GM23338 (cell line): ENCODE measurements at places on chromosomes 2 and 18. TPM values are rescaled to one million over a fixed set of nuclear protein-coding genes. Genes with fewer than 3 reads are reported as not detected.

DNA sequence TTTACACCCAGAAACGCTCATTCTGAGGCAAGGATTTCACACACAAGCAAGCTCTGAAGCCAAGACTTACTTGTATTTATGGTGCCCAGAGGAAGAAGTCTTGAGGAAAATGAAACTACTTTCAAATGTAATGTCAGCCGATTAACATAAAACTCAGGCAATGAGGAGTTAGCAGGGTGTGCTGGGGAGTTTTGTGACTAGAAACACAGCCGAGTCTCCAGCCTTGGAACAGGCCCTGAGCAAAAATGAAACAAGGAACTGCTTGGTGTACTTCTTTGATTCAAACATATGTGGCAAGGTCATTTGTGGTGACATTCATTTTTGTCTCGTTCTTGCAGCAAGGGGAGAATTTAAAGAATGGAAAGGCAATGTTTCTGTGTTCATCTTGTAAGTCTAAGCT, 4.5 kb downstream of the DYTN start:
- no peaks in the 10 kb centered on the region for H3K27me3 ChIP-seq
- peaks cover 11% of the 10 kb centered on the region for H3K4me1 ChIP-seq
- H3K36me3 ChIP-seq = no peaks in the 10 kb centered on the region
- no peak overlapping the region for H3K4me3 ChIP-seq
- no peak for DNase-seq
- no peak overlapping the region for H3K27ac ChIP-seq

DNA sequence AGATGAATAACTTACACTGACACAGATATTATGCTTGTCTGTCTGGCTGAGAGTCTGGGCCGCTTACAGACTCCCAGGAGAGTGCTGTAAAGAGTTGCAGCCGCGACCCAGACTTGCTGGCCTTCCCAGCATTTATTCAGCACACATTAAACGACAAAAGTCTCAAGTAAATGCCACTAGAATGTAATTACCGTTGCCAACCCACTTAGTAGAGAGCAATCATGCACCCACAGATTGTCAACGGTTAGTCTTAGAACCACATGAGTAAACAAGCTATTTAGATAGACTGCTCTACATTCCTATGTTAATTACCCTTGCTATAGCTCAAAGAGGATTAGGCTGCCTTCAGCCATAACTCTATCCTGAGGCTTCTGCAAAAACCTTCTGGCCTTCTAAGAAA, 47.8 kb upstream of the C2orf74 start:
- peak; percentile 28 for DNase-seq
- 0 out of 2 replicates have a peak, but pooled peaks cover 4% of the 10 kb centered on the region for H3K36me3 ChIP-seq
- no peak overlapping the region for H3K4me3 ChIP-seq
- no peak overlapping the region for H3K27ac ChIP-seq
- no peaks in the 10 kb centered on the region for H3K4me1 ChIP-seq
- H3K27me3 ChIP-seq = no peaks in the 10 kb centered on the region

- no peak overlapping the region for H3K27ac ChIP-seq
- H3K4me3 ChIP-seq = no peak overlapping the region
- no peaks in the 10 kb centered on the region for H3K4me1 ChIP-seq
- no peaks in the 10 kb centered on the region for H3K36me3 ChIP-seq
- H3K27me3 ChIP-seq = no peaks in the 10 kb centered on the region
- no peak for DNase-seq
These were observed 235.0 kb downstream of the SETBP1 start for GRCh38 chr18:44915661-44916060.

DNA sequence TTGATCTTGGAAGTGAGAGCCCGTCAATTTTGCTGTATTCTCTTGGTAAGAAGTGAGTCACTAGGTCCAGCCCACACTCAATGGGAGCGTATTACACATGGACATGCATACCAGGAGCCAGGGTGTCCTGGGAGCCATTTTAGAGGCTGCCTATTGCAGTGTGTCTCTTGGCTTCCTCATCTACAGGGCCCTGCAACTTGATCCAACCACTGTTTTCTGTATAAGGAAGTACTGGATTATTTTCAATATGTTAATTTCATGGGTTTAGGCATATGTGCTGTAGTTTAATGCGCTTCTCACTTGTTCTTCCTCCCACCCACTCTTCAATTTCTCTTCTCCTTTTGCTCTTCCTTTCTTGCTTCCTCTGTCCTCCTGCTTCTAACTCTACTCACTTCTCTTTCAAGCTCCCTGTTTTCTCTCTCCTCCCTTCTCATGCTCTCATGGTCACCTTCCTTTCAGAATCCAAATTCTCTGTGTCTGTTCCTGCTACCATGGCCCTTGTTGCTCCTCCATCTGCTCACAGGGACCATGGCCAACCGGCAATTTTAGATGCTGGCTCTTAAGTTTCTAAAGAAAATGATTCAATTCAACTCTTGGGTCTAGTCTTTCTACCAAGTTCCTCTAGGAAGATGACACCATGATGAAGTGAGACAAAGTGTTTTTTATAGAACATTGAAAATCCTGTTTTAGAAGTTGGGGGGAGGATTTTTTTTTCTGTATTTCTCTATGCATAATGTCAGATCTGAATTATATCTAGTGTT, 152.0 kb upstream of the ZEB2 start:
- no peaks in the 10 kb centered on the region for H3K27me3 ChIP-seq

DNA sequence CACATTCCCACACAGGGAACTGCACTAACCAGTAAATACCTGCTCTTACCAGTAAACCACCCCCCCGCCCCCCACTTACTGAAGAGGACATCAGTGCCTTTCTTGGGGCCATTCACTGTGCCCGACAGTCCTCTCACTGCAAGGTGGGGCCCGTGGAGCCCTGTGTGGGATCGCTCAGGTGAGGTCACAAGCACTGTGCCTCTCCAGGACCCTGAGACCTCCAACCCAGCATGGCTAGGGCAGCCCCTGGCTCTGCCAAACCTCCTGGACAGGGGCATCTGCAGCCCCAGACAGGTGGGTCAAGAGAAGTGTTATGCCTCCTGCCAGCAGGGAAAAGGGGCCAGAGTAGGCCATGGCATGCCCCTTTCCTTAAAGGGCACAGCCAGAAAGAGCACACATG, 6.7 kb upstream of the NEURL3 start:
- peaks cover 3% of the 10 kb centered on the region; the same call in 1 of the 2 replicates for H3K4me1 ChIP-seq
- DNase-seq = no peak
- peaks cover 10% of the 10 kb centered on the region for H3K27me3 ChIP-seq

DNA sequence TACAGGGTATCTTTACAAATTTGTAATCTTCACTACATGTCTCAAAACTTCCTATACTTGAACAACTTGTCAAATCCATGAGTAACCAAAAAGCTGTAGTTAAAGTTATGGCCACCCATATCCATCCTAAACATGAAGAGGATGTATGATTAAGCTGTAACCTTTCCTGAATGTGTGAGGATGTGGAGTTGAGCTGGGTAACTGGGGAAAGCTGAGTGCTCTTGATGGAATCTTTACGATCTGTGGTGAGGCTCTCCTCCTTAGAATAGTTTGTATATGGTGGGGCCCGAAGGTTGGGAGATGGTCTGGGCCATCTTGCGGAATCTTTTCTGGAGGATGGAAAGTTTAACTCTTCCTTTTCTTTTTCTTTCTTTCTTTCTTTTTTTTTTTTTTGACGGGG, 29.4 kb downstream of the DPP4 start:
- DNase-seq = no peak
- no peaks in the 10 kb centered on the region for H3K27me3 ChIP-seq
- no peaks in the 10 kb centered on the region for H3K36me3 ChIP-seq
- H3K4me1 ChIP-seq = no peaks in the 10 kb centered on the region; the same call in 1 of the 2 replicates

DNA sequence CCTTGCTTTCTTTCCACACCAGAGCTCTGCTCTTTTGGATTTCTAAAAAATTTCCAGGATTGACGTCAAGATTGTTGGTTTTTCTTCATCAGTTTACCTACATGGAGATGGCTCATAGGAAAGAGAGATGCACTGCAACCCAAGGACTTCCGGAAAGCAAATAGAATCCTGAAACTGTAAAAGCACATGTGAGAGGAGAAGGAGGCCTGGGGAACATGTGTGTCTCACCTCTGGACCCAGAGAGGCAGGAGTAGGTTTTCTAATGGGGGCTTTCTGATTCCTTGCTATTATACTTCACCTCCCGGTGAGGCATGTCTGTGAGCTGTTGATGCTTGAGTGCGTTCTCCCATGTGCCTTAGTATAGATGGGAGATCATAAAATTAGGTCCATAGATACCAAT, 362.8 kb downstream of the DCDC2C start:
- H3K27me3 ChIP-seq = no peaks in the 10 kb centered on the region
- no peaks in the 10 kb centered on the region for H3K36me3 ChIP-seq
- DNase-seq = no peak
- no peaks in the 10 kb centered on the region for H3K4me1 ChIP-seq

MC4R gene
- not detected in 2 replicates for total RNA-seq

PTPRN gene
- 18.8 and 22.1 TPM in 2 replicates for total RNA-seq

FTCDNL1 gene
- total RNA-seq = 1.7 and 3.3 TPM in 2 replicates

CSRNP3 gene
- 3.0 and 3.8 TPM in 2 replicates for total RNA-seq

CXCR1 gene
- total RNA-seq = not detected in 2 replicates
